ENCODE measurements at places on chromosomes 2 and 18.

- no peak for DNase-seq
Observed at GRCh38 chr18:3248658-3249359, 1.2 kb downstream of the MYL12A start.

GRCh38 chr2:163664610-163665009 lies 71.2 kb downstream of the FIGN start:
- DNase-seq, result no peak

DNA sequence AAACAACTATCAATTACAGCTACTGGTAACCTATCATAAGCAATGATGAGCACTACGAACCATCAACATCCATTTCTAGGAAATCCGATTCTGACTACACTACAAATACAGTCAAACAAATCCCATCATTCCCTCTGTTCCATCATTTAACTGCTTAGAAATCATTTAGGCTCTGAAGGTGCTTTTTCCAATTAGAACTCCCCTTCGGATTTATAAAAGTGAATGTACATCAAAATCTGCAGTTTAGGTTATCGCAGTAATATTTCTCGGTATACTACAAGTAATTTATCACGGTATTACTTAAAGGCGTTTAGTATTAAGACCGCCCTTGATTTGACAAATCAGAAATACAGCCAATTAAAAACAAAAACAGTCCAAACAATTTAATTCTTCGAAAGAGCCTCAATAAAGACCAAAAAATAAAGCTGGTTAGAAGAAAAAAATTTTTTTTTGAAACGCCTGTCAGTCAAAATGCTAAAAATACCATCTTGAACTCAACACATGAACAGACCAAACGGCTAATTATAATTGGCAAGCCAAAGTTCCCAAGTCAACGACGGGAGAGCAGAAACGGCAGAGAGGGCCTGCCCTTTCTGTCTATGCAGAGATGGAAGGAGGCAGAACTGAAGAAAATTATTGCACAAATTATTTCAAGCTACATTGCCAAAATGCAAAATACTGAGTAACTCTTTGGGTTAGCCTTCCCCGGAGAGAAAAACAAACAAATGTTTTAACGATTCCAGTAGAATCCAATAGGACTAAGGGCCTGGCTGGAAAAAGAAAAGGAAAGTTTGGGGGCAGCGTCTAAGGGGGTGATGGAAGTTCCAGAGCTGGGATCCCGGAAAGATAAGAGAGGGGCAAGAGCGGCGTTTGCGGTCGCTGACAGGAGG lies 1.2 kb downstream of the VPS54 start:
- no peak for DNase-seq

GRCh38 chr2:219469186-219469724 lies 29.4 kb upstream of the GMPPA start:
- no peak for DNase-seq

GRCh38 chr2:154827286-154827685 lies 128.8 kb downstream of the KCNJ3 start:
- no peak for DNase-seq
